Hindlimb muscle (tissue), 1 donor: ENCODE measurements at places on chromosomes 4 and X. TPM values are rescaled to one million over a fixed set of nuclear protein-coding genes. Genes with fewer than 3 reads are reported as not detected.

Gene ATOH1
- polyA plus RNA-seq = not detected

Gene TMEM31
- 1.1 TPM for polyA plus RNA-seq

Gene NHS
- 1.2 TPM for polyA plus RNA-seq

DNA sequence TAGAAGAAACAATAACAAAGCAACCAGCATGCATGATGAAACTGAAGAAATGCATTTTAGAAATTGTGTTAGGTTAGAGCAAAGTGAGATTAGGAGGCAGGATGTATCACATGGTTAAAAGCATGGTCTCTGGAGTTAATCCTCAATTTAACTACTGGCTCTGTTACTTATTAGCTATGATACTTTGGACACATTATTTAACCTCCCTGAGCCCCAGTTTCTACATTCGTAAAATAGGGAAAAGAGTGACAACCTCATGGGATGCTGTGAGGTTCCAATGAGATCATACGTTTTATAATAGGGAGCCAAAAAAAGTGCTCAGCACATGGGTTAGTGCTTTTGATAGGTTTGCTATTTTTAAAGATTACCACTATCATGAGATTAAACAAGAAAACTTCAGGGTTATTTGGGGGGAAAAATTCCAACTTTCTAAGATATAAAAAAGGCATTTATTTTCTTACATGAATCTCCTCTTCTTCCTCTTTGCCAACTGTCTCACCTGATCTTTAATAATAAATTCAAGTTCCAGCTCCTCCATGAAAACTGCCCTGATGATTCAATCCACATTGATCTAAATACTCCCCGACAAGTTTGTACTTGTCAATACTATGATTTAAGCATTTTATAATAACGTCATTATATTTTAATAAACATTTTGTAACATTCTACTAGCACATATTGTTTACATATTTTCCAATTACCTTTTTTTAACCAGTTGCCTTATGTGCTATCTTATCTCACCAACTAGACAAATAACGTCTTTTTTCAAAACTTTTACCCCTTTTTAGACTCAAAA, 4.6 kb downstream of the SEC31A start:
- no peak for DNase-seq

DNA sequence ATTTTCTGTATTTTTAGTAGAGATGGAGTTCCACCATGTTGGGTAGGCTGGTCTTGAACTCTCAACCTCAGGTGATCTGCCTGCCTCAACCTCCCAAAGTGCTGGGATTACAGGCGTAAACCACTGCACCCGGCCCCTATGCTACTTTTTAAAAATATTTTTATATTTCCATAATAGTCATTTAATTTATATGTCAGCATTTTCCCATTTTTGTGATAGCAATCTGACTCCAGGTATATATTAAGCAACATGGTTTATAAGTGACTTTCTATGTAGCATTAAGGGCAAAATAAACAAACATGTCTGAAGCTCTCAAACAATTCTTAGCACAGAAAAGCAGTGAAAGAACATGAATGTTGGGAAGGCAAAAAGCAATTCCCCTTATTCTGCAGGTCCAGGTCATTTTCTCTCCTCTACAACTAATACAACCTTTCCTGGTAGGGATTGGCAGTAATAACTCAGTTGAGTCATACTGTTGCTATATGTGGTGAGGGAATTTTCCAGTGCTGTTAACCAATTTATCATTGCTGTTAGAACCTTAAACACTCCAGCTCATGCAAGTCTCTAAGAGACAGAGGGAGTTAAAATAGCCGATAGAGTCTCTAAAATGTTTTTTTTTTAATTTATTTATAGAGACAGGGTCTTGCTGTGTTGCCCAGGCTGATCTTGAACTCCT, 24.0 kb downstream of the SMIM14 start:
- DNase-seq = no peak

DNA sequence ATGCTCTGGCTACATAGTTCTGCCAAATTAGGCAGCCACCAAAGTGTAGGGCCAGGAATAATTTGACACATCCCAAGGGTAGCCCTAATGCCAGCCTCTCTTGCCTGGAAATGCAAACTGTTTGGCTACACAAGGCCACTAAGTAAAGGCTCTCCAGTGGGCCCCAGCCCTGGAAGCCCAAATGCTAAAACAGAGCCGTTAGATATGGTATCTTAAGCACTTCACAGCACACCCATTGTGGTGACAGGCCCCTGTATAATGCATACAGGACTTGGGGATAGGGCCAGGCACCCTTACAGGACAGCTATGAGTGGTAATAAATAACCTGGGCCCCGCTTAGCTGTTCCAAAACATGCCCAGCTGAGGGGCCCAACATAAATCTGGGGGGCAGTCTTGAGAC, 623.9 kb downstream of the BCOR start:
- DNase-seq = no peak

Gene GAGE13
- not detected for polyA plus RNA-seq

GRCh38 chr4:3320361-3321023, 27.7 kb downstream of the RGS12 start:
- DNase-seq = no peak

DNA sequence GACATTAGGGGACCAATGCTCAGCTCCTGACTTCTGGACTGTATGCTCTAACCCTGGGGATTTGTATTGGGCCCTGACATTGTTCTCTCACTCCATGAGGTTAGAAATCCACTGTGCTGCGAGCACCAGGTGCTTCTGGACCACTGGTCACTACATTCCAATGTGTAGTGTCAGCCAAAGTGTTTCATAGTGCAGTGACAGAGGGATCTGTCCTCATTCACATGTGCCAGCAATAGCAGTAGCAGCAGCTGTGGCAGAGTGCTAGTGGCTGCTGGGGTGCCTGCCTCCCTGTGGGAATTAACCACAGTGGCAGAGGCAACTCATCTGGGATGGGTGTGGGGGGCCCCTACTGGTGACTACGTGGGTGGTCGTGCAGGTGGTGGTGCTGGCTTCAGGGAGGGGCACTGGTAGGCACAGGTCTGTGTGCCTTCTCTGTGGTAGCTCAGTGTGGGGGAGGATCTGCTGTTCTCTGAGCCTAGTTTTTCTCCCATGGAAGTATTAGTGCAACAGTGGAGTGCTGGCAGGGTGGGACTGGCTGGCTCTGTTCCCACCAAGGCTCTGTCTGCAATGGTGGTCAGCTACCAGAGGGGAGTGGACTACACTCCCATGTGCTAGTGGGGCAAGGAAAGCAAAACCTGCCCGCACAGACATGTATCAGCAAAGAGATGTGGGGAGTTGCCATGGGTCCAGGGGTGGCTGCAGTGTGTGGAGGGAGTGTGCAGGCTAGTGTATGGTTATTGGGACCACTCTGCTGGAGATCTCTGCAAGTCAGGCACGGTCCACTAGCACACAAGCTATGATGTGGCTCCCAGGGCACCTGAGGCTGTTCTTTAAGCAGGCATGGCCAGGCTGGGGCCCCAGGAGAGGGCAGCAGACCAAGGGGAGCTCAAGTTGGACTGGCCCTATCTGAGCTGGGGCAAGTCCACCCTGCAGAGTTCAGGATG, 78.5 kb downstream of the SCLT1 start:
- DNase-seq = no peak

- DNase-seq = peak; percentile 53
Observed at GRCh38 chr4:184099535-184099966, 118.1 kb downstream of the ENPP6 start.

DNA sequence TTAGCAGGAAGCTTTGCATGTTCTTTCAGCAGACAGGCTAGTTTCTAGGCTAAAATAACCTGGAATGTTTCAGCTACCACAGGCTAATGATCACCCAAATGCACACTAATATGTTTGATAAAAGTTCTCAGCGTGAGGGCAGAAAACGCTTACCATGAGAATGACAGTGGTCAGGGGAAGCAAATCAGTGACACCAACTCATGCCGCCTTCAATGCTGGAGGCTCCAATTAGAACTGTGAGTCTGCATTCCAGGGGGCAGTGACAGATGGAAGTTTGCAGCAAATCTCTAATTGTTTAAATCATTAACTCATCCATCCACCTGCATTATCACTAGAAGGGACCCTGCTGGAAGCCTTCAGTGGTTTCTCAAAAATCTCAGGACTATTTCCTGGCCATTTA, 43.2 kb downstream of the ANOS1 start:
- no peak for DNase-seq

Gene SLC2A9
- 5.0 TPM for polyA plus RNA-seq

GRCh38 chrX:3448563-3448962, 102.1 kb upstream of the MXRA5 start:
- no peak for DNase-seq

DNA sequence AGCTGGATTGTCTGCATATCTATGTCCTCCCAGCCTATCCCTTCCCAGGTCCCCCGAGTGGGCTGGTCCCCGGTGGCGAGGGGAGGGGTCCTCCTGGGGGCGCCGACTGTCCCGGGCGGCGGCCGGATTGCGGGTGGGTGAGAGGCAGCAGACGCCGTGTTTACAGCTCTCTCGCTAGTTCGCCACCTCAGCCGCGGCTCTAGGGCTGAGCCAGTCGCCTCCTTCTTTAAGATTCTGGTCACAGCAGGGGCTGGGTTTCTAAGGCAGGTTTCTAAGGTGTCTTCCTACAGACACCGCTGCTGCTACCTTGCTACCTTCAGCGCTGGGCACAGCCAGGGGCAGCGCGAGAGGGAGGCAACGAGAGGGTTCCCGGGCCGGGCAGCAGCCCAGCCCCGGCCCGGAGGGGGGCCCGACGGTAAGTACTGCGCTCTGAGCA, 57.2 kb downstream of the FRMPD3 start:
- DNase-seq = no peak

Gene SUPT20HL1
- not detected for polyA plus RNA-seq

- peak; percentile 61 for DNase-seq
Observed at GRCh38 chr4:118869808-118870342, 18.8 kb upstream of the SYNPO2 start.

DNA sequence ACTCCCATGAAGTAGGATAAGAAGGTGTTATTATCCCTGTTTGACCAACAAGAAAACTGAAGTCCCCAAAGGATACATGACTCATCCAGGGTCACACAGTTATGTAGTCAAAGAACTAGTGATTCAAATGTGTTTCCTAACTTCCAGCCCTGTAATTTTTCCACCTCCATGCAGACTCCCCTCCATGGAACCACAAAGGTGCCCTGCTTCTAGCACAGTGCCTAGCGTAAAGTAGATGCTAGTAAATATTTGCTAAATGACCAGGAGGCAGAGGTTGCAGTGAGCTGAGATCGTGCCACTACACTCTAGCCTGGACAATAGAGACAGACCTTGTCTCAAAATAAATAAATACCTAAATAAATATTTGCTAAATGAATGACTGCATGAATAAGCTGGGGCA, 55.8 kb downstream of the FRMPD3 start:
- no peak for DNase-seq

- no peak for DNase-seq
Observed at GRCh38 chr4:170580651-170581050, 490.9 kb upstream of the AADAT start.

GRCh38 chr4:15893962-15894361, 44.6 kb downstream of the FGFBP1 start:
- peak; percentile 34 for DNase-seq

Gene F8A2
- polyA plus RNA-seq = not detected

DNA sequence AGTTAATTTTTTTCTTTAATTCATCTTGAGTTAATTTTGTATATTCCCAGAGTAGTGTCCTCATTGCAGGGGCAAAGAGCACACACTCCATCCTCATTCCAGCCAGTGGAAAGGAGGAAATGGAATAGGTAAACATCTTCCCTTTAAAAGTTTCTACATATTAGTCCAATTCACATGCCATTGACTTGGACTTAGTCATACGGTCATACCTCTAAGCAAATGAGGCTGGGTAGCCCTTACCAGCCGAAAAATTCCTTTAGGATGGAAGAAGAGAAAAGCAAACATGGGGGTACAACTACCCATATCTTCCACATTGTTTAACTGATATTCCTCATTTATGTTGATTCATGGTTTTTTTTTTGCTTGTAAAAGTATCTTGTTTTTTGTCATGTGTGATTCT, 37.4 kb upstream of the NDP start:
- no peak for DNase-seq

- no peak for DNase-seq
Observed at GRCh38 chr4:2138846-2139500, 79.8 kb downstream of the NAT8L start.

Gene H2BW2
- polyA plus RNA-seq = 0.62 TPM

GRCh38 chr4:73006286-73006990, 63.1 kb downstream of the COX18 start:
- DNase-seq = no peak

- peak; percentile 14 for DNase-seq
Observed at GRCh38 chrX:30504309-30504708, 73.3 kb downstream of the TASL start.

- DNase-seq = no peak
Observed at GRCh38 chrX:120262859-120263708, 12.5 kb downstream of the ZBTB33 start.

- no peak for DNase-seq
Observed at GRCh38 chr4:39792128-39792527, 94.2 kb downstream of the UBE2K start.

DNA sequence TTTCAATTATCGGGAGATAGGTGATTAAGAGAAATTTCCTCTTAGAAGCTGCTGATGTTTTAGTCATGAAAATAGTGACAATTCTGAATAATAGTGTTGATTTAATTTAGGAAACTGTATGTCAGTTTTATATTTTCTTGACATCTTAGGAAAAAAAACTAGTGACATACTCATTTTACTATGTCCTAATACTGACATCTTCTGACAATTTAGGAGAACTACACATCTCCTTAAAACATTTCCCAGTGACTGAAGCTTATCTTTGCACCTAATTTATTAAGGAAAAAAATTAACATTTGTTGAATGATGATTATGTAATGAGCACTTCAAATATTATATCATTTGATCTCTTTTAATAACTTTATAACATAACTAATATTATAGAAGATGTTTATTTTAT, 42.0 kb upstream of the RBMXL3 start:
- DNase-seq = no peak

DNA sequence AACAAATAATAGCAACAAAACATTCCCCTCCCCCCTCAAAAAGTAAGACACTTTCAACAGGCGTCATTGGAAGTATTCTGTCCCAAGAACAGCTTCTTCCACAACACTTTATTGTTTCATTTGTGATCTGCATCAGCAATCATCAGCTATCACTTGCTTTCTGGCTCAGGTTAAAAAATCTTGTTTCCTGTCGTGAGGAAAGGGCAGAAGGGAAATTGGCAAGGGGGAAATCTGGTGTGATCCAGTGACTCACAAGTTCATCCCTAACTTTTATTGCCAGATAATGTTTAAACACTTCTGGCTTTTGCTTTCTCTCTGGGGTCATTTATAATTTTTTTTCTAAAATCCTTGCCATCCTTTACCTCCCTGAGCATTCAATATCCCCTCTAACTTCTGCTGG, 247.4 kb upstream of the GIMD1 start:
- no peak for DNase-seq

GRCh38 chr4:119643306-119644042, 14.9 kb upstream of the PDE5A start:
- no peak for DNase-seq

- no peak for DNase-seq
Observed at GRCh38 chrX:56757327-56757726, 28.3 kb downstream of the NBDY start.

DNA sequence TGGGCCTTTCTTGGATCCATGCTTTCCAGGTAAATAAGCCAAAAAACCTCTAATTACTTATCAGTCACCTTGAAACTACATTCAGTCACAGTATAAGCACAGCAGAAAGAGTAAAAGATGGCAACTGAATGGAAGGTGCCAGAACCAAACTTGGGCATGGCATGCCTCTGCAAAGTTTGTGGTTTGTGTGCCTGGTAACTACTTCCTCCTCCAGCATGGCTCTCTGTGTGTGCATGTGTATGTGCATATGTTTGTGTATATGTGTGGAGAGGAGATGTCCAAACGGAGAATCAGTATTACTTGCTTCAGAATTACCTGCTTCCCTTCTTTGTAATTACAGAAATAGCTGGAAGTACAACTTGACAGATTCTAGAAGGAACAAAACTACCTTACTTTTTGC, 67.5 kb downstream of the AGTR2 start:
- DNase-seq = no peak
